Activated CD4-positive, alpha-beta memory T cell treated with anti-CD3 and anti-CD28 coated beads, Interleukin-2, amount 10 ng/mL, durations not matched to agents 7 days and 5 days (primary cell): ENCODE measurements at places on chromosomes 11 and 22. TPM values are rescaled to one million over a fixed set of nuclear protein-coding genes. Genes with fewer than 3 reads are reported as not detected.

- no peak for DNase-seq
Measured at GRCh38 chr22:46688949-46689348, 49.1 kb downstream of the CERK start.

The MS4A14 gene
- total RNA-seq, result not detected

The SLCO2B1 gene
- total RNA-seq, result 0.30 TPM

The KDELR3 gene
- total RNA-seq, result 0.88 TPM

The RANBP1 gene
- total RNA-seq, result 181 TPM

DNA sequence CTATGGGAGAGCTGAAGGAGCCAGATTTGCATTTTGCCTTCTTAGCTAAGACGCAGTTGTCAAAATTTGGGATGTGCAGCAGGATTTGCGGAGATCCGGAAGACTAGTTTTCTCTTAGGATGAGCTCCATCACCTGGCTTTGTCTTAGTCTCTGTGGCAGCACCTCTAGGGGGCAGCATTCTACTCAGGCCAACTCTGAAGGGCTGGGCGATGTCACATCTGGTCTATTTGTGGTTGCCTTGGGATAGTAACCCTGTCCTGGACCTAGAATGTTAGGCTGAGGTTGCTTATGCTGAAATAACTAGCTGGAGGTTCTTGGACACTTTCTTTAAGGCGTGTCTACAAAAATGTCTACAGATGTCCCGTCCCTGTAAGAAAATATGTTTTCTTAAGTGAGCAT lies 116.2 kb downstream of the FAT3 start:
- no peak for DNase-seq

The TUB gene
- total RNA-seq, result 0.08 TPM

The MS4A3 gene
- not detected for total RNA-seq

GRCh38 chr11:10122326-10123197 lies 171.5 kb downstream of the SBF2 start:
- no peak for DNase-seq

- no peak for DNase-seq
Measured at GRCh38 chr22:25510876-25511275, 53.6 kb upstream of the GRK3 start.

The SLC22A6 gene
- not detected for total RNA-seq

DNA sequence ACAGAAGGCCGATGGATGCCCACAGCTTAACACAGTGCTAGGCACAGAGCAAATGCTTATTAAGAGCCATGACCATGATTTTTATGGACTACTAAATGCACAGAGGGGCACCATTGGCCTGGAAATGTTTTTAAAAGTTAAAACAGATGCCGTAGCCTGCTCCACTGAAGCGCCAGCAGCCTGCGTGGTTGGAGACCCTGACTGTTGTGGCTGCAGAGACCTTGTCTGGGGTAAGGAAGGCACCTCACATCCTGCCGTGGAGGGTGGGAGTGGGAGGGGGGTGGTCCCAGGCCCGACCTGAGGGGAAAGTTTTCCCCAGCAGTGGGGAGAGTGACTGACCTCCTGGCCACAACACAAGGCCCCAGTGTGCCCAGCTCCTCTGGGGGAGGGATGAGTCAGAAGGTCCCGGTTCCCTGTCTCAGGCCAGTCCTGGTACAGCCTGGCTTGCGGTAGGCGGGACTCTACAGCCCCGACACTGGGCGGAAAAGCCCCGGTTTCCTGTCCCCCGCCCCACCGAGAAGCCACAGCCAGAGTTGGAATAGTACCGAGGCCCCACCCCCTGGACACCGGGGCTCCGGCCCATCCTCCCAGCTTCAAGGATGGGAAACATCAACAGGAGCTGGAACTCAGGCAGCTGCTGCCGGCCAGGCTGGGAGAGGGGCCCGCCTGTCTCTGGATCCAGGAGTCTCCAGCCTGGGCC lies 7.0 kb downstream of the CHST1 start:
- DNase-seq, result no peak

The ZBTB16 gene
- total RNA-seq, result 11.0 TPM

The TSGA10IP gene
- total RNA-seq, result not detected
